ENCODE measurements at places on chromosomes 5 and 9.

DNA sequence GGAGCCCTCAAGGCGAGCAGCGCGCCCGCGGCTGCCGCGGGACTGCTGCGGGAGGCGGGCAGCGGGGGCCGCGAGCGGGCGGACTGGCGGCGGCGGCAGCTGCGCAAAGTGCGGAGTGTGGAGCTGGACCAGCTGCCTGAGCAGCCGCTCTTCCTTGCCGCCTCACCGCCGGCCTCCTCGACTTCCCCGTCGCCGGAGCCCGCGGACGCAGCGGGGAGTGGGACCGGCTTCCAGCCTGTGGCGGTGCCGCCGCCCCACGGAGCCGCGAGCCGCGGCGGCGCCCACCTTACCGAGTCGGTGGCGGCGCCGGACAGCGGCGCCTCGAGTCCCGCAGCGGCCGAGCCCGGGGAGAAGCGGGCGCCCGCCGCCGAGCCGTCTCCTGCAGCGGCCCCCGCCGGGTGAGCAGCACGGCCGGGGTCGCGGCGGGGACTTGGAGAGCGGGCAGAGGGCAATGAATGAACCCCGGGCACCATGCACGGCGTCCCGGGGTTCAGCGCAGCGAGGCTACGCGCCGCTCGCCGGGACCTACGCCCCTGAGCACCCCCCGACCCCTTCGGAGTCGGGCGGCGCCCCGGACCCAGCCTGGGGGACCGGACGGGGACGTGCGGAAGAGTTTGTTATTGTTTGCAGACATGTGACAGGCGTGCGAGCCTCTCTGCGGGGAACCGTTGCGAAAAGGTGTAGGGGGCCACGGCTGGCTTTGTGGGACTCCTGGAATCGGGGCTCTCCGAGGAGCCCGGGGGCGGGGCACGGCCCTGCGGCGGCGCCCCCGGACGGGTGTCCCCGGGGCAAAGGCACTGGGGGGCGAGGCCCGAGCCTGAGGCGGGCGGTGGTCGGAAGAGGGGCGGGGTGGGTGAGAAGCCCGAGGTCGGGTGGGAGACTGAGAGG is 553 bp downstream of the MAP3K1 start:
- no peak for DNase-seq

GRCh38 chr5:120738568-120738967 is 274.5 kb downstream of the PRR16 start:
- no peak for DNase-seq

DNA sequence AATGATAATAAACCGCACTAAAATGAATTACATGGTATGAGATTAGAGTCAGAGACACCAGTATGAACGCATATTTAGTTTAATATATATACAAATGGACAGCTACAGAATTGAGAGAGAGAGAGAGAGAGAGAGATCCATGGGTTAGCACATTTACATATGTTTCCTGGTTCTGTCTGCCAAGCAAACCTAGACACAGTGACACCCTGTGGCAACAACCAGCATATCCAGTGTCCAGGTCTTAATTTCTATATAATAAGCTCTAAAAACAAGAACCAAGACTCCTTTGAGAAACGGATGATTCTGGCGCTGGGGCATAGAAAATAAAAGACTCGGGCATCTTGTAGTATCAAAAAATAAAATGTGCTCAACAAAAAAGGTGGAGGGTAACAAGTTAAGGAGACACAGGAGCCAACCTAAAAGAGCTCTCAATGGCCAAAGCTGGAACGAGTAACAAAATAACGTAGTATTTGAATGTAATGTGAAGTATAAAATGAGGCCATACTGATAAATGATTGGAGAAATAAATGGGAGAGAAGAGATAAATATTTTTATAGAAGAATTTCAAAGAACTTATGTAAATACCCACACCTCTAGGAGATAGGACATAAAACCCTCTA is 84.5 kb downstream of the RFX3 start:
- peak; percentile 23 for DNase-seq

DNA sequence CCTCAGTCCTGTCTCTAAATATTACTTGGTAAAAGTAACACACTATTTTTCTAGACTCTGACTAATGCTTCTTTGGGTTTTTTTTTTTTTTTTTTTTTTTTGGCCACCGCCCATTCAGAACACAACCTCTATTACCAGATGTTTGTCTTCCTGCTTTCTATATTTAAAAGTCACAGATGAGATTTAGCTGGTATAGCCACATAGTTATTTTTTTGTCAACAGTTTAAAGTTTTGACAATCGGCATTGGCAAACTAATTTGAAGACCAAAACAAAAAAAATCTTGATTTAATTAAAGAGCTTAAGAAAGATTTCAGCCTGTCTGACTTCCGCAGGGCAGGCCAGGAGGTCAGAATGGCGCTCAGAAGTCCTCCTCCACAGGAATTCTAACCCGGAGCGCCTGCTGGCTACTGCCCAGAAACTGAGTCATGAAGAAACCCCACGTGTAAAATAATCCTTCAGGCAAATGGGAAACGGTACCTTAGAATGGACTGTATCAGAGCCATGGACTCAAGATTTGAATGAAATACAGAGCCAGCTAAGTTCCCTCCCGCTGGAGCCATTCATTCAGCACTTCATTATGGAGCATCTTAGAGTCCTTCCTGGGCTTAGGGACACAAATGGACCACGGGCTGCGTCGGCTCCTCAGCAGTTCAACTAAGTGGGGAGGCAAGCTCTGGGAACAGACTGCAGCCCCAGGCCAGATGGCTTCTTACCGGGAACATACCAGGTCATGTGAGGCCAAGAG is 55.6 kb downstream of the PTPDC1 start:
- no peak for DNase-seq

GRCh38 chr5:125634216-125634835 is 788.9 kb upstream of the GRAMD2B start:
- DNase-seq = no peak

GRCh38 chr9:123335193-123335985 is 20.6 kb upstream of the CRB2 start:
- no peak for DNase-seq

GRCh38 chr5:40746703-40747102 is 9.1 kb downstream of the TTC33 start:
- no peak for DNase-seq

GRCh38 chr9:90394871-90395270 is 247.8 kb downstream of the DIRAS2 start:
- no peak for DNase-seq

DNA sequence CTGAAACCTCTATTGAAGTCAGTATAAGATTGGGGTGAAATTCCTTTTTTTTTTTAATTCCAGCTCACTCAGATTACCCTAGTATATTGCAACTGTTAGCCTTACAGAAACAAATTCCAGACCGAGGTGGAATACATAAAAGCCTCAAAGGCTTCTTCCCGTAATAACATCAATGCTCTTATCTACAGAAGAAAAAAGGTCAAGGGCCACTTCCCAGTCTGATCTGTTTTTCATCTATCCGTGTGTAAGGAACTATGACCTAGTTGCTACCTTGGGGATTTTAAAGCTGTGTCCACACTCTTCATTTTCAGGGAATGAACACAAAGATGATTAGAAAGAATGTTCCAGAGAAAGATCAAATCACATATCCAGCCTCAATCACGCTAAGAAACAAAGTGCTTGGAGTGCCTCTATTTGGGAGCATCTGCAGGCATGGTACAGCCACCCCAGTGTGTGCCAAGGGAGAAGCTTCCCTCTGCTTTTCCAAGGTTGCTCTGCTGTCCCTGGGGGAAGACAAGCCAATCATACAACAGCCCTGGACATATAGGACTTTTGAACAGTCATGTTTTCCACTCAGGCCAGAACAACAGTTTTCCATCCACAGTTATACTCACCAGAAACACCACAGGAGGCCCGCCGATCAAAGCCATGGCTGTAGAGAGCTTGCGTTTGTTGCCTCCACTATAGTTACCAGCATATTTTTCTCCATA is 23.5 kb downstream of the NIPSNAP3B start:
- DNase-seq = no peak

GRCh38 chr5:75040973-75041372 is 11.4 kb downstream of the GCNT4 start:
- no peak for DNase-seq

- DNase-seq = no peak
Observed at GRCh38 chr5:74630453-74631066, 10.0 kb downstream of the ENC1 start.

DNA sequence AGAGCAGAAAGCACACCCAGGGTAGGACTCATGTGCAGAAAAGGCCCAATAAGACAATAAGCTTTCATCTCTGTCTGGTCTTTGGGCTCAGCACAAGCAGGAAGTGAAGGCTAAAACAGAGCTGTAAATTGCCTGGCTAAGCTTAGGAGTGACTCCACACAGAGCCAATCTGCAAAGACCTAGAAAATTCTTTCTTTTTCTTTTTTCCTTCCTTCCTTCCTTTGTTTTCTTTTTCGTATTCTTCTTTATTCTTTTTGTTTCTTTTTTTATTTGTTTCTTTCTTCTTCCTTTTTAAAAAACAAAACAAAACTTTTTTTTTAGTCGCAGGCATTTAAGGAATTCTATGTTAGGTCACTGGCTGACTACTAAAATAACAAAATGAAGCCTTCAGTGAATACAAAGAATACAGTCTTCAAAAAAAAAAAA is 12.2 kb downstream of the SLC35A4 start:
- no peak for DNase-seq

DNA sequence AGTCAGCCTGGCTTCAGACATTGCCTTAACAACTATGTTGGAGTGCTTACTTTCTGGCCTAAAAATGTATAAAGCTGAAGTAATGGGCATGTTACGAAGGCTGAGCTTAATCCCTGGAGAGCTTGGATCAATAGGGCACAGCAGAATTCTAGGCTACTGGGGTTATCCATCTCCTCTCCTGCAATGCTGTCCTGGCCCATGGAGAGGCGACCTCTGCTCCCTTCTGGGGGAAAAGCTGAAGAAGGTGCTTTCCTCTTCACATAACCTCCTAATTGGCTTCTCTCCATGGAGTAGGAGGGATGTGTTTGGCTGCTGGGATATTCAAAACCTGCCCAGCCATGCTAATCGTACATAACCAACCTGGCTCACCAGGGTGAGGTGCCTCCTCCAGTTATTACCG is 403.5 kb downstream of the DMRT2 start:
- no peak for DNase-seq

DNA sequence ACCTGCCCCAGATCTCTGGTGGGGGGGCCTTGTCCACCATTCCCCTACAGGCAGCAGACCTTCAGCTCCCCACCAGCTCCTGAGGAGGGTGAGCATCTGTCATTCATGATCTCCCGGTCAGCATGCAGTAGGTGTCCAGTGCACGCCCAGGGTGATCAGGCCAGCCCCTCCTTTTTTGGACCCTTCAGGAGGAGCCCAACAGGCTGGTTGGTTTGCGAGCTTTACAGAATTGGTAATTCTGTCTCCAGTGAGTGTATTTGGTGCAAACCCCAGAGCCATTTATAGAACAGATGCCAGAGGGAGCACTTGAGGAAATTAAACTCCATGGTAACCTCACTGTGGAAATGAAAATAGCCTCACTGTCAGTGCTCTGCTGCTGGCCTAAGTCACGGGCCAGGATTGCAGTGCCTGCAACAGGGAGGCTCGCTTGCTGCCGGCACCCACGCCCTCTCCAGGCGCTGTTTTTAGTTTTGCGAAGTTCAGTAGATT is 23.4 kb downstream of the WNK2 start:
- DNase-seq = no peak

GRCh38 chr5:1502046-1502736 is 21.6 kb downstream of the LPCAT1 start:
- no peak for DNase-seq

- DNase-seq = no peak
Observed at GRCh38 chr9:89489548-89490530, 8.1 kb downstream of the SEMA4D start.

- DNase-seq = no peak
Observed at GRCh38 chr9:5188060-5188984, 2.9 kb upstream of the INSL6 start.

- no peak for DNase-seq
Observed at GRCh38 chr9:129620669-129621295, at the start of gene C9orf50. Gene C9orf50, minus strand, starts transcription at chr9:129621101. Its CDS starts 527 bp downstream, at chr9:129620574.

- no peak for DNase-seq
Observed at GRCh38 chr9:33221568-33221884, 18.4 kb upstream of the SPINK4 start.

DNA sequence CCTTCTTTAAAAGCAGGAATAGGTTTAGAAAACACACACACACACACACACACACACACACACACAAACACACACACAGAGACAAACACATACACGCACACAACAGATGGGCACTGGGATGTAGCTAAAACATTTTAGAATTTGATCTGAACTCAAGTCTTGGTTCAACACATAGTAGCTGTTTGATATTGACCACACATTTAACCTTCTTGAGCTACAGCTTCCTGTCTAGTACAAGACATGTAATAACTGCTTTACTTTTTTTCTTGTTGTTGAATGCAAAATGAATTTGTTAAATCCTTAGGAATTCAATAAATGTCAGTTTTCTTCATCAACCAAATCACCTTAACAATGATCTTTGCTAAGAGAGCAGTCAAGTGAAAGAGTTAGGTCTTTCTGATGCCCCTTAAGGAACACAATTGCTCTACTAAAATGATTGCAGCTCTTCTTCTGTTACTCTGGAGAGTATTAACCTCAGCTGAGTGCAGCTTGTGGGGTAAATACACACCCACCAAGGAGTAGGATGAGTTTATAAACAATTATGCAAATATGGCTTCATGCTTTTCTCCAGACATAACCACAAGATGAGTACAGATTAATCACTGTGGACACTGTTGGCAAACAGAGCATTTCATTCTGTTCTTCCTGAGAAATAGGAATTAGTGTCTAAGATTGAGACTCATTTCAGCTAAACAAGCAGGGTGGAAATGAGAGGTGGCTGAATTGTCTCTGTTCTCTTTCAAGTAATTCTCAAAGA is 302.9 kb upstream of the PAPPA start:
- DNase-seq = no peak

GRCh38 chr5:139747583-139748504 is 47.8 kb upstream of the PSD2 start:
- DNase-seq = peak; percentile 36

- DNase-seq = no peak
Observed at GRCh38 chr9:135326141-135326540, 153.4 kb upstream of the PPP1R26 start.

DNA sequence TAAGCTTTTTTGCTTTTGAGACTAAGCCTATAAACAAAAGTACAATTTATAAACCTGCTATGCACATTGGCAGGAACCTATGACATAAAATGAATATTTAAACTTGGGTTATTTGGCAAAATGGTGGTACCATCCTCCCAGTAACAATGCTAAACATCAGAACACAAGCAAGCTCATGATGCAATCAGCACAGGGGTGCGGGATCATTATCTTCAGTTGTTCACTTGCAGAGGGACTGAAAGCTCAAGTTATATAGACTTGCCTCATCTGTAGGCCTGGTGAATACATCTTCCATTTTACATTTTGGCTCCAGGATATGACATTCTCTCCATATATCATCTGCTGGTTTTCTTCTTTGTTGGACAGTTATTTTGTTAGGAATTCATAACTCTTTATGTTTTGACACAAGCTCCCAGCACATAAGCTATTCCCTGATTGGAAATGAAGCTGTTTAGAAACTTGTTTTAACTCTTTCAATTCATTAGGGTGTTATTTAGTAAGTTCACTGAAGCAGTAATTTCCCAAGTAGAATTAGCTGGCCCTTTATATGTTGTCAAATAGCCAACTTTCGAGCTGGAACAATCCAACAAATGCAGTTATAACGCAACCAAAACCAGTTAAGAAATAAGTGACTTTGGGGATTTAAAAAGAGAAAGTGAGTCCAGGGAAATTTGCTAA is 124.7 kb upstream of the LIFR start:
- DNase-seq = no peak

- DNase-seq = no peak
Observed at GRCh38 chr5:174281855-174282254, 236.3 kb downstream of the NSG2 start.
